Right renal cortex interstitium (tissue), 3 donors: ENCODE measurements at places on chromosomes 12 and 14.
A peak's percentile ranks its signal among the peaks of the same experiment; 100 is the strongest.

DNA sequence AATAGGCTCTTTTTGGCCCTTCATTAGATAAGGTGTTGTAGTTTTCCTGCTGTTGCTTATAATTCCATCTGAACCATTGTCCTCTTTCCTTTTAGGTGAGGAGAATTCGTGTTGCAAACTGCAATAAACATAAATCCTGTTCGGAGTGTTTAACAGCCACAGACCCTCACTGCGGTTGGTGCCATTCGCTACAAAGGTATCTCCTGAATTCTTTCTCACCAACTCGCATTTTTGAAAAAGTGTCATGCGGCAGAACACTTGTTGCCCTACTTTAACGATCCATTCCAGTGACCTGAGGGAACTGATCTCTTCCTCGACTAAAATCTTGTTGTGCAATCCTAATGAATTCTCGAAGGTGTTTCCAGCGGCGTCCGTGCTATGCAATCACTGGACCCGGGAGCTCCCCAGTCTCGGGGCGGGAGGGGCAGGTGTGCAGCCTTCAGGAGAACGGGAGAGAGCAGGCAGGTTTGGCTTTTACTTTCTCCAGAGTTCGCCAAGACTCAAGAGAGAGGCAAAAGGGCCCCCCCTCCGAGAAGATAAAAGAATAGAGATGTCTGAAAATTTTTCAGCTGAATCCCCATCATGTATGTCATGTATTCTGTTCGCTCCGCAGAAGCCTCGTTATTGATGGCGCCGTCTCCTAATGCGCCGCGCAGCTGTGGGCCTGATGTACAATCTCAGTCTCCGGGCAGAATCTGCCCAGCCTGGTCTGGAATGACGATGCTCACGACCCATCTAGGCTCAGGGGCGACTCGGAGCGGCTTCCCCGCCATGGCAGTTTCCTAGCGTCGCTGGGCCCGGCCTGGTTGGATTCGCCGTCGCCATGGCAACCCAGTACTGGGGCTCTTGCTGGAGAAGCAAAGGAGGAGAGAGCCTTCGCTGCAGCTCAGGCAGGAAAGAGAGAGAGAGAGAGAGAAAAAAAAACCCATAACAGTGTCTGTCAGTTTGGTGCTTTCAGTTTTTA lies 38.2 kb downstream of the PLXNC1 start:
- DNase-seq = peak; percentile 70

DNA sequence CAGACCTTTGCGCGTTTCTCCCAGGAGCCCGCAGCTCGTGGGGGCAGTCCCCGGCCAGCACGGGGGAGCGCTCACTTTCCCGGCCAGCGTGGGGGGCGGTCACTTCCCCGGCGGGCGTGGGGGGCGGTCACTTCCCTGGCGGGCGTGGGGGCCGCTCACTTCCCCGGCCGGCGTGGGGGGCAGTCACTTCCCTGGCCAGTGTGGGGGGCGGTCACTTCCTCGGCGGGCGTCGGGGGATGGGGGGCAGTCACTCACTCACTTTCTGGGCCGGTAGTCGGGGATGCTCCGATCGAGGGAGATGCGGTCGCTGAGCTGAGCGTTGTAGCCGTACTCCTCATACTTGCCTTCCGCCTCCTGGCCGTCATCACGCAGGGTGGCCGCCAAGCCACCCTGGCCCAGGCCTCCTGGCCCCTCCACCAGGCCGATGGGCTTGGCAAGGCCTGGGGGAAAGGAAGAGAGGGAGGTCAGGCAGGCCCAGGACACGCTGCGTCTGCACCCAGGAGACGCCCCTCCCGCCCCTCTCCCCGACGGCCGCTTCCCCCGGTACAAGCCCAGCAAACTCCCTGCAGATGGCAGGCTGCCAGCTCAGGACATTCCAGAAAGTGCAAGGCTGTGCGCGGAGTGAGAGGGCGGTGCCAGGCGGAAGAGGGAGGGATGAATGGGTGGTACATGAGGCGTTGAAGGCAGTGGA lies 43.3 kb downstream of the GALNT9 start:
- no peak for DNase-seq

DNA sequence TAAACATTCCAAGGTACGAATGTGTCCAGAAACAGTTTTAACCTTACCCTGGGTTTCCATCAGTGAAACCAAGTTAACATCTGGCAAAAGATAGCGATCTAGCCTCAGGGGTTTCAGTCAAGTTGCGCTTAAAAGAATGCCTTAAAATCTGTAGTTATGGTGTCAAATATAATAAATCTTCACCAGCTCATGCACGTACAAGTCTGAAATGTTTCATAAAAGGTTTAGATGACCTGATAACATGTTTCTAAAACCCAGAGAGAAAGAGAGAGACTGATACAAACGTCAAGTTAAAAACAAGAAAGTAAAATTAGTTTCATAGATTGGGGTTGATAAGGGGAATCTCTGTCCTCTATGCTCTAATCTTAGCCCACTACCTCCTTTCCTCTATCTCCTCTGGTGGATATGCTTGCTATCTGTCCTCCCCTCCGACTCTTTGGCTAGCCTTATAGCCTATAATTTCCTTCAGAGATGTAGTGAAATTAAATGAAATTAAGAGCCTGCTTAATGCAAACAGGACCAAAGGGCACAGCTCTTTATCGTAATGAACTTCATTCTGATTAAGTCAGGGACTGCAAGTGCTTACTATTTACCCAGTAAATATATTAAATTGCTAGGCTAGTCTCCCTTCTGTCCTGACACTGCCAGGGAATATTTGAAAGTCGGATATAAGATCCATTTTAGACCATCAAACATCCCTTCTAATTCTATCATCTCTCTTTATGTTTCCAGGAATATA lies 18.4 kb upstream of the FOS start:
- no peak for DNase-seq

DNA sequence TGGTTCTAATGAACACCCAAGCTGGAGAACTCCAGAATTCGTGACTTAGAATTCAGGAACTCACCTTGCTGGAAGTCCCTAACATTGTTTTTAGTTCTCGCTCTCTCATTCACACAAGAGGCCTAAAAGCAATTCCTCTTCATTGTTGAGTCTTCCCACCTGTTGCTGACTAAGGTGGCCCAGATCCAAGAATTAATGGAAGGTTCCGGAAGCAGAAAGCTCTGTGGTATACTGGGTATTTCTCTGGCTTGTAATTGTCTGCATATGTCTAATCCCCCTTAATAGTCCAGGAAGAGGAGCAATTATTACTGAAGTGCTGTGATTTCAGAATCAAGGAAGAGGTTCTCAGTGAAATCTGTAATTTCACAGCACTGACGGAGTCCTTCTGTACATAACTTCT lies 31.4 kb downstream of the TMEM233 start:
- no peak for DNase-seq

GRCh38 chr14:55847766-55848165 lies 267.8 kb downstream of the KTN1 start:
- DNase-seq = no peak

DNA sequence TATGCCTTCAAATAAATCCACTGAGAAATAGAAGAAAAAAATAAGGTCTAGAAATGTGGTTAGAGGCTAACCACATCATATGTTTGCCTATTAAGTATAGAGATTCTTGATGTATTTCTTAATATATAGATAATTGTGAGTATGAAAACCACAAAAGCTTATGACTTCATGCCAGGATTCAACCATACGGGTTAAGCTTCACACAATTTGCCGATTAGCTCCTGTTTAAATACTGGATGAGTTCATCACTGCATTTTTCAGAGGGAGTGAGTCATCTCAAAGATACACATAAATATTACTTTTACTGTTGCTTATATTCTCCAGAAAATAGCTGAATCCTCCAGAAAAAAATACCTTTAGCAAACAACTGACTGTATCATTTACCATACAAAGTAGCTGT lies 79.6 kb downstream of the RPL10L start:
- no peak for DNase-seq

GRCh38 chr14:24463017-24463883 lies 20.7 kb upstream of the SDR39U1 start:
- no peak for DNase-seq
